ENCODE measurements at places on chromosomes 12 and 14. TPM values are rescaled to one million over a fixed set of nuclear protein-coding genes. Genes with fewer than 3 reads are reported as not detected.

- no peak for DNase-seq
These were observed 13.6 kb downstream of the EML1 start for GRCh38 chr14:99806836-99807235.

DNA sequence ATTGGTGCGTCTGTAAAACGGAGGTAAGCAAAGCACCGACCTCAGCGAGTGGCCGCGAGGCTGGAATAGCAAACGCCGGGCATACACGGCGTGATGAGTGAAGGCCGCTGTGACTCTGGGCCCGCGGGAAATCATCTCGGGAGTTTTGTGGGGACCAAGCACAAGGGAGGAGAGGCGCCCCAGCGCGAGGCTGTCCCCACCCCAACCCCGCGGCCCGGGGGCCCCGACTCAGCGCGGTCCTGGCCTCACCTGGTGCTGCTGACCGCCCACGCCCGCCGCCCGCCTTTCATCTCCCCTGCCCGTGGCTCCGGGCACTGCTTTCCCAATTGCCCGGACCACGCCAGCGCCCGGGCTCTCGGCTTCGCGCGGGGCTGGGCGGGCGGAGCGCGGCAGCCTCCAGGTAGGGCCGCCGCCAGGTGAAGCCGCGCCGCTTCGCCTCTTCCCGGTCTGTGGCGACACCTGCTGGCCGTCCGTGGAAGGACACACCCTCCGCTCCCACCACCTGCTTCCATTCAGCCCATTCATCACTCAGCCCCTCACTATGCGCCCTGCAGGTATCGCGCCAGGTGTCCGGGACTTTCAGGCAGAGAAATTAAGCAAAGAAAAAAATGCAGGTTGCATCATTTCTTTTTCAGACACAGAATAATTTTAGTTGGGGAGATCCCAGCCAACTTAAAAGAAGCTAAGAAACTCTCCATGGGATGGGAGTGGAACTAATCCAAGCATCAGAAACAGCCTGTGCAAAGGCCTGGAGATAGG is 360.4 kb downstream of the MED13L start:
- peak; percentile 11 for DNase-seq

DNA sequence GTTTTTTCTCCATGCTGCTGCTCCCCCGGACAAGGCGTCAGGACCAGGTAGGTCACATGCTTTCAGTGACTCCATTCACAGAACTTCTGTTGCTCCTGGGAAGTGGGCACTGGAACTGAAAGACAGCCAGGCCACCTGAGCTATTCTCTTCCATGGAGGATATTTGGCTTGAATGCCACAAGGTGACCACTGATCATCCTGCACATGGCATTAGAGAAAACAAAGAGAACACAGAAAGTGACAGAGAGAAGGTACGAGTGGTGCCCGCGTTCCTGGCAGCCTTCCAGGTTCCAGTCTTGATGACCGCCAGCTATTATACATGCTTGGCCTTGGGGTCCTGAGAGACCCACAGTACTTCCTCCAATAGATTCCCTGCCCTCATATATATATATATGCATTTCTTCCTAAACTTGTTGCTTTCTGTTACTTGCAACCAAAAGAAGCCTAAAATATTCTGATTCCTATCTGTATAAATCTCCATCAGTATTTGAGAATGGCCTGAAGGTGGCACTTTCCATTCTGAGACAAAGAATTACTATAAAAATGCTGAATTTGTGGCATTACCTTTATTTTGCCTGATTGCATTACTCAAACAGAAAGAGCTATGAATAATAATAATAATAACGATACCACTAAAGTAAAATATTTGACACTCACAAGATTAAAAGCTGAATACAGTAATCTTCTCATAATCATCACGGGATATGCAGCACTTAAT is 174.9 kb downstream of the FOXN3 start:
- DNase-seq: no peak

DNA sequence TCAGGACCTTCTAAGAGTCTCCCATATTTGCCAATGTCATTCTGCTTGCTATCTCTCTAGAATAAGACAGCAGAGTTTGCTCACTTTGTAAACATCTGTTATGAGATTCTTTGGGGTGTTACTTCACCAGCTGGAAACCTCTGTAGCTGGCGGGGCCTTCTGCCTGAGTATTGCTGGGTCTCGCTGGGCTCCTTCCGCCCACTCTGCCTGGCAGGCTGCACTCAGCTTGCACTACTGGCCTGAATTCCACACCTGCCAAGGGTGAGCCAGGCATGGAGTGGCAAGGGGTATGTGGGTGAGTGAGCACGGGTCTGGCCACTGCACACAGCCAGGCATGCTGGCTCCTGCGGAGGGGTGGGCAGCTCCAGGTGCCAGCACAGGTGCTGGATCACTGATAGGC is 267.3 kb upstream of the PDE3A start:
- DNase-seq: no peak

DNA sequence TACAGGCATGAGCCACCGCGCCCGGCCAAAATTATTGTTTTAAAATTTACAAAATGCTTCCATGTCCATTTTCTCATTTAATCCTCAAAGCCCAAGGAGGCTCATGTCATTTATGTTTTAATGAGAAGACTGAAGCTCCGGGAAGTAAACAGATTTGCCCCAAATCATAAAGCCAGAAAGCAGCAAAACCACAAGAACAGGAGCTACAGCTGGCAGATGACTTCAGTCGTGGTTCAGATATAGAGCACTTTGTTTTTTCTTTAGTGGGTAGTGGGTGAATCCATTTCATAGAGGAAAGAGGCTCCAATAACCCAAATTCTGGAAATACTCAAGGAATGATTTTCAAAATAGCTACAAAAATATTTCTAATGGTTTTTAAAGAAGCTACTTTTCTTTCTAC is 45.4 kb upstream of the VPS33A start:
- no peak for DNase-seq

GRCh38 chr12:473198-473597 is 13.5 kb downstream of the B4GALNT3 start:
- no peak for DNase-seq

DNA sequence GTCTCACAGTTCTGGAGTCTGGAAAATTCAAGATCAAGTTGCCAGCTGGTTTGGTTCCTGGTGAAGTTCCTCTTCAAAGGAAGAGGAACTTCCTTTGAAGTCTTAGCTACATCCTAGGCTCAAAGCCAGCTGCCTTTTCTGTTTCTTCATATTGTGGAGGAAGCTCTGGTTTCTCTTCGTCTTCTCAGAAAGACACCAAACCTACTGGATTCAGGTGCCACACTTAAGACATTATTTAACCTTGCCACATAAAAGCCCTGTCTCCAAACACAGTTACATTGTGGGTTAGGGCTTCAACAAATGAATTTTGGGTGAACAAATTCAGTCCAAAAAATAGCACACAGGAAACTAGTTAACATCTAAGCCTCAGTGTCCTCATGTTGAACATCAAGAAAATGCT is 1019.8 kb downstream of the GALC start:
- DNase-seq: no peak

DNA sequence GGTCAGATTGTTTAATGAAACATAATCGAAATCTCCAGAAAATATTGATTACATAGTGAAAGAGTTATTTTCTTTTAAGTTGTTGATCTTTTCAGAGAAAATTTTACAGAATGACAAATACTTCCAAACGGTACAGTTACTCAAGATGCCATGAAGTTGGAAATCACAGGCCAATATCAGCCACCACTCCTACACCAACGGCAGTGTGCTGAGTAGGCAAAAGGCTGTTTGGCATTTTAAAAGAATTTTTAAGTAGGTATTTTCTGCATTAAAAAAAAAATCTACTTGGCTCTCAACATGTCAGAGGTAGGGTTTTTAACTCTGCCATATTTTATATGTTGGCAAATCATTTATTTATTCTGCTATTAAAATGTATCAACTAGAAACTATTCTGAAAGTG is 21.7 kb downstream of the SLC38A4 start:
- no peak for DNase-seq

- no peak for DNase-seq
These were observed 30.7 kb downstream of the TMEM63C start for GRCh38 chr14:77212097-77212870.

DNA sequence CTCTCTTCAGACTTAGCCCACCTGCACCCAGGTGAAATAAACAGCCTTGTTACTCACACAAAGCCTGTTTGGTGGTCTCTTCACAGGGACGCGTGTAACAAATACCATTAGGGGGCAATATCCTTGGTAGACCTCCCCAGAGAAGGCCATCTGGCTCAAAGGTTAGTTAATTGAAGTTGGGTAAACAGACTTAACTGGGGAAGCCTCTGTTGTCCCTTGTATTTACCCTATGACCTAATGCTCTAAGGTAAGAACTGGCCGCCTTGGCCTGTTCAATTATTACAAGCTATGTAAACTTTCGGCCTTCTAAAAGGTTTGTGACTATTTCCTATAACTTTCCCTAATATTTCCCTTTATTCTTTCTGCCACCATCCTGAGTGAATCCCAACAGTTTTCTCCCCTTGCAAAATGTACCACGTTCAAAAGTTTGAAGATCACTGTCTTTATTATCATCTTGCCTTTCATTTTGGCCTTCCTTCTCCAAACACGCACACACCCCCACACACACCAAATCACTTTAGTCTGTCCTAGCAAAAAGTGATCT is 15.3 kb upstream of the LYZ start:
- DNase-seq: no peak

GRCh38 chr14:34470319-34470718 is 8.3 kb upstream of the SPTSSA start:
- DNase-seq: no peak

GRCh38 chr14:93018366-93018765 is 95.4 kb downstream of the CHGA start:
- no peak for DNase-seq

DNA sequence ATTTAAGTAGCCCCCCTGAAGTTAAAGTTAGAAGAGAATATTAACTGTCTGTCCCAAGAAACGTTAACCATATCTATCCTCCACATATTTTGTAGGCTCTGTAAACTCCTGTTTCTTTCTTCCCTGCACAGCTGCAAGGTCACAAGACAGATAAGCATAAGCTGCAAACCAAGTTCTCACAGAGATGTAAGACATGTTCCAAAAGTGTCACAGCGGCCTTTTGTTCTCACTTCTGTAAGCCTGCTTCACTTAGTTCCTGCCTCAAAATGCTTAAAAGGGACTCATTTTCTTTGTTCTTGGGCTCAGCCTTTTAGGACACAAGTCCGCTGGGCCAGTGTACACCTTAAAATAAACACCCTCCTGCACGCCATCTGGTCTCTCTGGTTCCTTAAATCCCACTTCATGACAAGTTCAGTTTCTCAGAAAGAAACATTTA is 3.2 kb downstream of the RNASE1 start:
- DNase-seq: no peak

- no peak for DNase-seq
These were observed 236.2 kb downstream of the SLC41A2 start for GRCh38 chr12:104721936-104722335.

DNA sequence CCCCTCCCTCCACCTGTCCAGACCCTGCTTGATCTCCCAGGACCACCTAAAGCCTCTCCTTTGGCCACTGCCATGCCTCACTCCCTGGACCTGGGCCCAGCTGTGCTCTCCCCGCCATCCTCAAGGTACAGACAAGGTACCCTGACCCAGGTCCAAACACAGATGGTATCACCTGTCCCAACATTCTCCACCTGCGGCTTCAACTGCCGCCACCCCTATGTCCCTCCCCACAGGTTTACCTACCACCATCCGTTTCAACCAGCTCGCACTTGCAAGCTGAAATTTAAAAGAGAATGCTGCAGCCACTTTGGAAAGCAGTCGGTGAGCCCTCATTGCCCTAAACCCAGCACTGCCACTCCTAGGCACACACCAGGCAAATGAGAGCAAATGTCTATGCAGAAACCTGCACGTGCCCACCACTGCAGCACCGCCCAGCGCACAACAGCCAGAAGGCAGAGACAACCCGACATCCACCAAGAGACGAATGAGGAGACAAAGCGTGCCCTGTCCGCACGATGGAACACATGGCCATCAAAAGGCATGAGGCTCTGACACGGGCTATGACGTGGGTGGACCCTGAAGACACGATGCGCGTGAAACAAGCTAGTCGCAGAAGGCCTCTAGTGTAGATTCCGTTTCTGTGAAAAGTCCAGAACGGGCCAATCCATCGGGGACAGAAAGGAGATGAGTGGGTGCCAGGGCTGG is 71.0 kb downstream of the RFLNA start:
- no peak for DNase-seq

GRCh38 chr12:126430921-126431320 is 1365.7 kb downstream of the AACS start:
- DNase-seq: peak; percentile 9

GRCh38 chr12:71128191-71128788 is 29.5 kb downstream of the TSPAN8 start:
- peak; percentile 78 for DNase-seq

- no peak for DNase-seq
These were observed 166.7 kb downstream of the ITPR2 start for GRCh38 chr12:26666286-26666685.

GRCh38 chr14:21233457-21234076 is 35.7 kb downstream of the HNRNPC start:
- no peak for DNase-seq

- DNase-seq: peak; percentile 70
These were observed 245.6 kb upstream of the NPAS3 start for GRCh38 chr14:32693114-32693513.

DNA sequence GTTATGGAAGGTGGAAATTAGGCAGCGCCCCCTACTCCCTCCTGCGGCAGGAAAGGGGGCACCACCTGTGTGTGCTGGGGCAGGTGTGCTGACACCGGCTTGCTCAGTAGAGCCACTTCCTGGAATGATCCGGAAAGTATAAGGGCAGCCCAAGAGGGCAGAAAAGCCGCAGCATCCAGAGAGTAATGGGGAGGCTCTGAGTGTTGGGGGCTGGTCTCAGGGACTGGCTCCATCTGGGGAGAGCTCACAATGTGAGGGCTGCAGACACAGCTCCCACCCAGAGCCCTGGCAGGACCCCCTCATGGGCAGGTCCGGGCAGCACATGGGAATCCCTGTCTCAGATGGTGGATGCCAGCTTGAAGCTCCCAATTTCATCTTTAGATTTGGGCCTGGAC is 187.6 kb upstream of the C14orf180 start:
- no peak for DNase-seq

GRCh38 chr12:23860019-23860418 is 89.5 kb downstream of the SOX5 start:
- no peak for DNase-seq

Gene TSHR
- total RNA-seq: not detected

Gene OASL
- total RNA-seq: not detected

Gene HOXC5
- 1.8 TPM for total RNA-seq

Gene PLEKHH1
- 0.45 TPM for total RNA-seq

Gene PMCH
- 0.27 TPM for total RNA-seq

Gene TTC9
- 0.45 TPM for total RNA-seq

Gene FAM90A1
- not detected for total RNA-seq
